ENCODE measurements at places on chromosomes 2 and 18.

- DNase-seq: no peak
Observed at GRCh38 chr2:138959031-138959430, 178.8 kb upstream of the NXPH2 start.

DNA sequence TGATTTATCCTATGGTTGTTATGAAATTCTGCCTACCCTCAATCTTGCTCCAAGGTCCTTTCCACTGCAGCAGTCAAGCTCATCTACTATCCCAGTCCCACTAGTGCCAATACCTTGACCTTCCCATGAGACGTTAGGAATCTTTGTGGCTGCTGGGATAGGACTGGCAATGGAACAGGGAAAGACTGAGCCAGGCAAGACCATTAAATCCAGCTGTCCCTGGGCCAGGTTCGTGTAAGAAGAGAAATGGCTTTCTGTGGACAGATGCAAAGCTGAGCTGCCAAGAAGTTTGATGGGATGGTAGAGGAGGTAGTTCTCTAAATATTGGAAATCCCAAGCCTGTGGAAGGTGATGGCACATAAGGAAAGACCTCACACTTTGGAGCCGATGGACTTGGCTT is 50.1 kb upstream of the TMEM17 start:
- DNase-seq: no peak

GRCh38 chr2:26892133-26892532 is 44.2 kb downstream of the DPYSL5 start:
- DNase-seq: no peak

GRCh38 chr18:62486290-62486964 is 36.4 kb upstream of the ZCCHC2 start:
- DNase-seq: no peak

DNA sequence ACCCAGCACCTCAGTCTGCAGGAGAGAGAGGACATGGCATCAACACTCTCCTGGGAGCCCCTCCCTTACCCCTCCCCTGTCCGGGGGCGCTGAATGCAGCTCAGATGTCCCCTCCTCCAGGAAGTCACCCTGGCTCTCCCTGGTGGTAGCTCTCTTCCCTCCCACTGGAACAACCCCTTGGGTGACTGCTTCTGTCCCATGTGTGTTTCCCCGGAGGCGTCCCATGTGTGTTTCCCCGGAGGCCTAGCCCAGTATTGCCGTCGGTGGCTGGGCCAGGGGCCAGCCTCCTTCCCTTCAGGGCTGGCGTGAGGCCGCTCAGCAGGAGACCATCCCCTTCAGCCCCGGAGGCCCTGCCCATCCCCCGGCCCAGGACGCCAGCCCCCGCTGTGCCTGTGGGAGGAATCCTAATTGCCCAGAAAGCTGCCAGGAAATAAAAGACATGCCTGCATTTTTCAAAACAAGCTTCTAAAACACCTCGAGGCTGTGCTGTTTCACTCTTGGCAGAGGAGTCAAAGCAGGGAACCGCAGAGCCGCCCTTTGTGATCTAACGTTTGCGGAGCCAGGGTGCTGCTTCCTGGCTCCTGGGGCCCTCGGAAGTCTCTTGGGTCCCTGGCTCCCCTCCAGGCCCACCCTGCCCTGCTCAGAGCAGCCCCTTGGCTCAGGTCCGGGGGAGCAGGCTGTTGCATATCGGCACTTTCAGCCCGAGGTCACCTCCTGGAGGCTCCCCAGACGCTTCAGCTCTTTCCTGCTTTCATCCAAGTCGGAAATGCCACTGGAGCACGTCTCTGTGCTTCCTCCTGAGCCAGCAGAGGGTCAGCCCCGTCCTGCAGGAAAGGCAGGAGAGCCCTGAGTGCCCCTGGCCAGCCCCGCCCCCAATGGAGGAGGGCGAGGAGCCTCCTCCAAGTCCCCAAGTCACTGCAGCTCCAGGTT is 11.4 kb downstream of the SNED1 start:
- no peak for DNase-seq

DNA sequence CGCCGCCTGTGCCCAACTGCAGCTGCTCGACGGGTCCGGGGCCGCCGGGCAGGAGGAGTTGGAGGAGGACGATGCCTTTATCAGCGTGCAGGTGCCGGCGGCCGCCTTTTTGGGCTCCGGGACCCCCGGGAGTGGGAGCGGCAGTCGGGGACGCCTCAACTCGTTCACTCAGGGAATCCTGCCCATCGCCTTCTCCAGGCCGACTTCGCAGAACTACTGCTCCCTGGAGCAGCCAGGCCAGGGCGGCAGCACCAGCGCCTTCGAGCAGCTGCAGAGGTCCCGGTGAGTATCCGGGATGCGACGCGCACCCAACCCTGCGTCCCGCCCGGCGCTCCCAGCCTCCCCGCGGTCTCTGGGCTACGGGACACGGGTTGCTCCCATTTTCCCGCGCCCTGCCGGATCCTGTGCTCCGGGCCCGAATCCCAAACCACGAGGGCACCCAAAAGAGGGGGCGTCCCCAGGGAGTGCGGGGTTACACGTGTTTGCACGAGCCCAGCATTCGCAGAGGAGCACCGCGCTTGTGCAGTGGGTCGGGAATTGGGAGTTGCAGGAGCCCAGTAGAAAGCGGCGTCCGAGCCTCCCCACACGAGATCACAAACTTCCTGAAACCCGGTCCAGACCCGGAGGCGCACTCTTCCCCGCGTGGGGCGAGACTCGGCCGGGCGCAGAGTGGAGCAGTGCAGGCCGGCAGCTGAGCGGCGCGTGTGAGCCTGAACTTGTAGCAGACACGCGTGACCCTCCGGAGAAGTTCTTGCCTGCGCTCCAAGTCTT is 1.2 kb downstream of the CABLES1 start:
- DNase-seq: no peak

DNA sequence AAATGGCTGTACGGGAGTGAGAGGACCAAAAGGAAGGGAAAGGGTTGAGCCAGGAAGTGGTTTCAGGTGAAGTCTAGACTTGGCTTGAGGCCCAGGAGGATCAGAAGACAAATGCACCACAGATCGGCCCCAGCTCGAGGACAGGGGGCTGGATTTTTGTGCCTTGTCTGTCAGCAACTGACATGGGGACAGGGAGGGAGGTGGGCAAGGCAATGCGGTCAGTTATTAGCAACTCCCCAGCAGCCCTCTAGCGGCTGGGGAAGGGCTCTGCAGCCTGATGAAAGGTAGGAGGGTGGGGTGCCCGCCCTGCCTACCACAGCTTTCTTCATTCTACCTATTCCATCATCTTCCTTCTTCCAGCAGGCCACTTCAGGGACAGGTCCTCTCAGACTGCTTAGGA is 50.0 kb downstream of the CPO start:
- no peak for DNase-seq

DNA sequence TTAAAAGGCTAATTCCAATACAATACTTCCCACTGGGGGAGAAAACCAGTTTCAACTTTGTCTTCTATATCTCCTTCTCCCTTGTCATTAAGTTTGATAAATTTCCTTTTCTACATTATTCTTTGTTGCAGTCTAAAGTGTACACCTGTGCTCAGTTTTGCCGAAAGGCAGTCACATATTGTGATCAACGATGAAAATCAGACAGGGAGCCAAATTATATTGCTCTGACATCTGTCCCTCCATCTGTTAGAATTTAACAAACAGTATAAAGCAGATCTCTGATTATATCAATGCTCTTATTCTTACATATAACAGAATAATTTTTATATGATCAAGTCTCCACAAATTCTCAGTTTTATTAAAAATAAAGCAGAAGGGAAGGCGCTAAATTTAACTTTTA is 496.7 kb downstream of the NRXN1 start:
- DNase-seq: no peak

All from stimulated activated CD4-positive, alpha-beta T cell treated with anti-CD3 and anti-CD28 coated beads, TNF-alpha, amount 100 ng/mL, for 1 hour (primary cell).